ENCODE measurements at places on chromosomes 5 and 9.

DNA sequence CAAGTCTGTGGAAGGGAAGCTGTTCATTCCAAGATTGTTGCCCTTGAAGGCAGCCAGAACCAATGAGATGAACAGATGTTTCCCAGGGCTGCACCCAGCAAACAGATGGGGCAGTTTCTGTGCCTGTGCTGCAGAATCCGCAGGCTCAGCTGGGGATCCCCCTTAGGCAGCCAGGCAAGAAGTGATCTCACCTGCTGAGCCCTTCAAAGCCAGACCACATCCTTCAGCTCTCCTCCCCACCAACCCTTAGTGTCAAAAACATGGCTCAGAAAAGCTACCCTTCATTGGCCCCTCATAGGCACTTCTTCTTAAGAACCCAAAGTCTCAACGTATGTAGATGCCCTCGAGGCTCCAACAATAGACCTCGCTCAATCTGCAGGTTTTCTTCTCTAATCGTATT is 626.7 kb downstream of the CCDC171 start:
- no peak for DNase-seq

DNA sequence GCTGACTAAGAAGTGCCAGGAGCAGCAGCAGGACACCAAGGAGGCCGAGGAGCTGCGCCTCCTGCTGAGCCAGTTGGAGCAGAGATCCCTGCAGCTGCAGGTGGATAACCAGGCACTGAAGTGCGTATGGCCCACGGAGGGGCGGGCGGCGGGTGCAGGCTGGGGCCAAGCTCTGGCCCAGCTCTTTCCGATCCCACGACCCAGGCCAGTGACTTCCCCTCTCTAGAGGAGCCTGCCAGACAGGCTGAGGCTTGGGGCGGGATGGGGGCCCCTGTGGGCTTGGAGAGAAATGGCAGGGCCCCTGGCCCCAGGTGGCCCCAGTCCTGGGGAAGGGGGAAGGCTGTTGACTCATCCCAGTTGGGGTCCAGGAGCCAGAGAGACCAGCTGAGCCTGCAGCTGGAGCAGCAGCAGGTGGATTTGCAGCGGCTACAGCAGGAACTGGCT is 3.6 kb downstream of the PTRH1 start:
- no peak for DNase-seq

DNA sequence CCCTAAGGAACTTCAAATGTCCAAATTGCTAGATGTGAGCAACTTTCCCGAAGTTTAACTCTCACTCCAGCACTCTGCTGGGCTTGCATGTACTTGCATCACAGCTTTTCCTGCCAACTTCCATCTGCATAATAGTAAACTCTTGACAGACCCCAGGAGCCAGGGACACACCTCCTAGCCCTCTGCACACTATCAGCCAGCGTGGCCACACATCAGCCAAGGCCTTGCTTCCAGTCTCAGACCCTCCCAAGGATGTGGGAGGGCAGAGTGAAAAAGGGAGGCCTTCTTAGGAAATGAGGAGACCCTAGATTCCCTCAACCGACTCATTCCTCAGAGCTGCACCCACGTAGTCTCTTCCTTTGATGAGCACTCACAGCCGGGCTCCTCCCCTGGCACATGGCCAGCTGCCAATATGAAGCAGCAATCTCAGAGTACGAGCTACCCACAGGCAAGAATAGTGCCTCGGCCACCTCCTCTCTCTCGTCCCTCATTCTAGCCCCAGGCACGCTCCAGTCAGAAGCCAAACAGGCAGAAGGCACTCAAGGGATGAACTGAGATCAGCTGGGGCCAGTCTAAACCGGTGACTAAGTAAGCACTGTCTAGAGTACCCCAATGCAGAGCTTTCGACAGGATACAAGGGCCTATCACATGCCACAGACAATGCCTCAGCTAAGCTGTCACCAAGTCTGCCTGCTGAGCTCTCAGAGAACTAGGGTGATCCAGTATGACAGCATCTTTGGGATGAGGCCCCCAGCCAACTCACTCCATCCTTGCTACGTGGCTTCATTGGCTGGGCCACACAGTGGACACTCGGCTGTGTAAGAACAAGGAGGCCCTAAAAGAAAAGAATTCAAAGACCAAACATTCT is 2.3 kb downstream of the P4HA2 start:
- DNase-seq, result peak; percentile 92

- no peak for DNase-seq
Measured at GRCh38 chr5:143019614-143020515, 249.7 kb downstream of the ARHGAP26 start.

- no peak for DNase-seq
Measured at GRCh38 chr5:37554405-37554739, 175.3 kb downstream of the WDR70 start.

DNA sequence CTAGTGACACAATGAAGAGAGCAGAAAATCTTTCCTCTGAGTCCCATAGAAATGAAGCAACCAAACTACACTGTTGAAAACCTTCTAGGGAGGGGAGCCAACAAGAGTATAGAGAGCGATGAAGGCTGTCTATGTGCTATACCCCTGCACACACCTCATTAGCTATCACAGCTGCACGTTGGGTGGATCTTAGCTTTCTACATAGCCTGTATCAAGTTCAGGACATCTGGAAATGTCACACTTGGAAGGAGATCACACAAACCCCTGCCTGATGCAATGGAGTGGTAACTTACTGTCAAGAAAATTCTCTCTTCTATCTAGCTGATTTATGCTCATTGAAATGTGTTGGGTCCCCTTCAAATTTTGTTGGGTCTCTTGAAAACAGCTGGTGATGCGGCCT is 127.0 kb upstream of the NTRK2 start:
- DNase-seq, result no peak

GRCh38 chr5:103721183-103721582 is 158.6 kb upstream of the NUDT12 start:
- no peak for DNase-seq

DNA sequence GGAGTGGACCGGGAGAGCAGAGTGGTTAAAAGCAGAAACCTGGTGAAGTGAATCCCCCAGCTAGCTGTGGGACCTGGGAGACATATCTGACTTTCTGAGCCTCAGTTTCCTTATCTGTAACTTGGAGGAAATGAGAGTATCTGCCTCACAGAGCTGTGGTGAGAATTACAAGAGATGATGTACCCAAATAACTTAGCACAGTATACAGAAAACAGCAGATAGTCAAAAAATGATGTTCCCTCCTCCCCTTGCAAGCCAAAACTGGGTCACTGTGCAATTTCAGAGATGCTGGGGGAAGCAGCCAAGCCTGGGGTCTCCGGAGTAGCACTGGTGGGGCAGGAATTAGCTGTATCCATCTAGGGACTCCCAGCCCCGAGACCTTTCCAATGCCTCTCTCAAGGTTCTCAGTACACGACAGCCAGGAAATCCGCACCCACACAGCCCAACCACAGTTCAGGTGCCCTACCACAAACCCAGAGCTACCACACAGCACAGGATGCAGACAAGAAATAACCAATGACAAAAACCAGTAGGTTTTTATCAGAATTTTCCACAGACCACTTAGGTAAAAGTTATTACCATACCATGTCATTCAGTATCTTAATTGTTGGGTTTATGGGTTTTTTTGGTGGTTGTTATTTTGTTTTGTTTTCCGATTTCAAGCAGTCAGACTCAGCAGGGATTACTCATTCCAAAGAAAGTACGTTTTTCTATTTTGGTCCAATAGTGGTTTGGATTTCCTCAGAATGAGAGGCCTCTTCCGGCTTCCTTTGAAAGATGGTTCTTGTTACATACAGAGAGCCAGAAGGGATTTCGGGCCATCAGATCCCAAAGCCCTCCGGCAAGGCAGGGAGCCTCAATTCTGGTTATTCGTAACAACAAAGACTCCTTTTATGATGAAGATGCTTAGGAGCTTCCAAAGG is 4.9 kb upstream of the HRH2 start:
- DNase-seq, result no peak

- DNase-seq, result no peak
Measured at GRCh38 chr9:93121316-93122241, 12.5 kb downstream of the NINJ1 start.

DNA sequence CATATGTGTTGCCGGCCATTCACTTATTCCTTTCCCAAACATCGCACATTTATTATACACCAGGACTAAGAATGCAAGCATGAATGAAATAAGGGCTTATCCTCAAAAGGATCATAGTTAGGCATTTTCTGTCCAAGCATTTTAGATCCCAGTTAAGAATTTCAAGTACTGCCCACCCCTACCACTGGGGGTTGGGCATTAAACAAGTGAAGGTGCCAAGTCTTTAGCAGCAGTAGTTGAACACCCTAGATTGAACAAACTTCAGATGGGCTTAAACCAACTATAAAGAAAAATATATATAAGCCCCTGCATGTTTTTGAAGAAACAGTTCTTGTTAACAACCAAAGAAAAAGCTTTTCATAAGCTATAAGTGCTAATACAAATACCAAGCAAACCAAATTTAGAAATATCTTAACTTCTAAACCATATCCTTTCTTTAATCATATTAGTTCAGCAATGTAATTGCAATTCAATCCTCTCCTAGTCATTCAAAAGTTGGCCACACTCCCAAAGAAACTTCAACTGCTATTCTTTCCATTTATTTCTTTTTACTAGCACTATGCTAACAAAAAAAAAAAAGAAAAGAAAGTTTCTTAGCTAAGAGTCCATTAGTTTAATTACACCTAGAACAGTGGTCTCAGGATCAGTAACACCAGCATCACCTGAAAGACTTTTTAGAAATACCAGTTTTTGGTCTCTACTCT is 149.8 kb downstream of the MLLT3 start:
- no peak for DNase-seq

GRCh38 chr9:13107008-13107407 is 172.5 kb downstream of the MPDZ start:
- DNase-seq, result no peak

Data from RCC 7860 (cell line).